Articular chondrocyte of knee joint (primary cell): ENCODE measurements at places on chromosomes 1 and 21. TPM values are rescaled to one million over a fixed set of nuclear protein-coding genes. Genes with fewer than 3 reads are reported as not detected.

Gene TTC24
- total RNA-seq, result not detected in 2 replicates

Gene FAM110D
- not detected in 2 replicates for total RNA-seq

Gene KRTAP7-1
- not detected in 2 replicates for total RNA-seq

Gene MYOG
- total RNA-seq, result not detected in 2 replicates

Gene SLAMF1
- total RNA-seq, result not detected in 2 replicates

Gene KCNJ6
- 0.78 and 1.3 TPM in 2 replicates for total RNA-seq
